HuH-7 (cell line): ENCODE measurements at places on chromosomes 4 and X.

GRCh38 chrX:107775000-107775733, 420 bp downstream of the TSC22D3 start:
- peak; percentile 23 for DNase-seq

DNA sequence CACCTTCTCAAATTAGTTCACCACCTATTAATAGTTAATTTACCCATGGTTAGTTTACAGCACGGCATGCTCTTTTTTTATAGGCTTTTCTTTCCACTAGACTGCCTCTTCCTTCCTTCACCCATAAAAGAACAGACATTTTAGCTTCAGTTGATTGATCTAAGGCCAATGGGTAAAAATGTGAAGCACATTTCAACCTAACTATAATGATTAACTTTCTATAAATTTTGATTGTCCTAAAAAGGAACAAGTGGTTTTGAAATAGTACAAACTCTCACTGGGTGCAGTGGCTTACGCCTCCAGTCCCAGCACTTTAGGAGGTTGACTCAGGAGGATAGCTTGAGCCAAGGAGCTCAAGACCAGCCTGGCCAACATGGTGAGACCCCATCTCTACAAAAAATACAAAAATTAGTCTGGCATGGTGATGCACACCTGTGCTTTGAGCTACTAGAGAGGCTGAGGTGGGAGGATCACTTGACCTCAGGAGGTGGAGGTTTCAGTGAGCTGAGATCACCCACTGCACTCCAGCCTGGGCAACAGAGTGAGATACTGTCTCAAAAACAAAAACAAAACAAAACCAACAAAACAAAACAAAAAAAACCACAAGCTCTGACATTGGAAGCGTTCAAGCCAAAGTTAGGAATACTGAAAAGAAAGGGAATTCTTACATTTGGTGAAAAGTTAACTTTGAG, 89.9 kb upstream of the FAT1 start:
- DNase-seq, result no peak

DNA sequence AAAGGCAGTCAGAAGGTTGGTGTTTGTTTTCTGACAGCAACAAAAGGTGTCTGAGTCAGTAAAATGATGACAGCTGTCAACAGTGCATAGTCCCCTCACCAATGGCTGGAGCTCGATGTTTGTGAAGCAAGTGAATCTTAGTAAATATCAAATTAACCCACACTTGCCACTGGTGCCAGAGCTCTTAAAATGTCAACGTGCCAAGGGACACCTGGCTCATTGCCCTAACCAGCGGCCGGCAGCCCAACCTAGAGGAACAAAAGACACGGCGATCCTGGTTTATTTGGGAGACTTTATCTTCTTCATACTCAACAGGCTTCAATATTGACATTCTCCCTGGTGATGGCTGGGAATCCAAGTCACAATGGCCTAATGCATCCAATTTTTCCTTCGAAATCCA, 143.4 kb downstream of the CPEB2 start:
- no peak for DNase-seq

- DNase-seq, result no peak
Measured at GRCh38 chr4:133943081-133943480, 258.5 kb downstream of the PABPC4L start.

GRCh38 chr4:74675673-74676279, 118.5 kb downstream of the BTC start:
- peak; percentile 15 for DNase-seq

DNA sequence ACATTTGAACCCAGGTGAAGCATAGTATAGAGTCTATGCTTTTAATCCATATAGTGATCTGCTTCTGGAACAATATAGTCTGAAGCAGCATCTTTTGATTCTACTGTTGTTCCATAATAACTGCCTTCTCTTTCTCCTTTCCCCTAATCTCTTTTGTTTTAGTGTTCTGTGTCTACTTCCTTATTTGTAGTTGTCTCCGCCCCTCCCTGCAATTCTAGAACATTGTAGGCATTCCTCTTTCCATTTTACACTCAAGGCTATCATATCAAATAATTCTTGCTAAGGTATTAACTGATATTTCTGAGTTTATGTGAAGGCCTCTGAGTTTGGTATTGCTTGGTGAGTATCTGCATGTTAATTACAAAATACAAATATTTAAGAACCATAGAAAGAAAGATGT, 11.6 kb downstream of the BLTP1 start:
- DNase-seq, result no peak

DNA sequence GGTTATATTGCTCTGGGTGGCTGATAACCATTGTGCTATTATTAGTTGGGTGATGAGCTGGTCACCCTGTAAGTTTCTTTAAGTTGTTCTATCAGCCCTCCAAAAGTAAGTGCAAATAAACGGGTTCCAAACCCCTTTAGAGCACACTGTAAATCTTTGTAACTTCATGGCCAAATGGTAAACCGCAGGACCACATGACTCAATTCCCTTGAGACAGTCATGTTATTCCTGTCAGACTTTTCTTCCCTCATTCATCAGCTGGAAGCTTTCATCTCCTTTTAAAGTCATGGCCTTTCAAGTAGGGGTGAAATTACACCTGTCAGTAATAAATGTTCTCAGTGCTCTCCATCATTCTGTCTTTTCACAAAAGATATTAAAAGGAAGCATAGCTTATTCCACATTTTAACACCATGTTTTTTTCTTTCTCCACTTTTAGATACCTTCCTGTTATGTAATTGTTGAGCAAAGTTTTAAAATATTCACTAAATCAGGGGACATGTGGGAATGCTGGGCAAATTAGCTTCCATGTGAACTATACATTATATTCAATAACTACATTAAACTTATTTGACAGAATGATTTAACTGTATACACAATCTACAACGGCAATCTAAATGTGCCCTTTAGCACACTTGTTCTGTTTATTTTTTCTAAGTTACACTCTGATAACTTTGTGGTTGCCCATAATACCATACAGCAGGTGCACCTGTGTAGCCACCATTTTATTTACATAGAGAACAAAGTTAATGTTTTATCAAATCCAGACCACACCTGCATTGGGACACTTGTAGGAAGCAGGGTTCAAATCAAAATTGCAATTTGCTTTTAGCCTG, 275.5 kb downstream of the CFAP299 start:
- no peak for DNase-seq

GRCh38 chr4:5447755-5448154, 260.6 kb downstream of the EVC2 start:
- no peak for DNase-seq

GRCh38 chr4:112648263-112649054, 11.5 kb downstream of the LARP7 start:
- no peak for DNase-seq

- DNase-seq, result no peak
Measured at GRCh38 chrX:37658343-37659030, 27.1 kb upstream of the XK start.

DNA sequence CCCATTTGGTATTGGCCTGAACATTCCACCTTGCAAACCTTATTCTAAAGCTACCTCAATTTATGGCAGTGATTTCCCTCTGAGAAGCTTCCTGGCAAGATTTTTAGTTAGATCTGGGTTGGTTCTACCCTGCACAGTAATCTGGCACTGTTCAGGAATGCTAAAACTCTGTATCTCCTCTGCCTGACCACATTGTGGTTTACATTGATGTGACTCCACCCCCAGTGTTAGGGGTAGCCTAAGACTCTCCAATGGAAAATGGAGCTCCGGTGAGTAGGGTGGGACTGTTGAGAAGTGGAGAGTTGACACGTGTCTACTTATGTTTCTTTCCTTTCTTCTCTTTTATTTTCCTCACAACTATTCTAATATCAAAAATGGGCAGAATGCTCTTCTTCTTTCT, 45.4 kb downstream of the BMPR1B start:
- DNase-seq, result no peak

- no peak for DNase-seq
Measured at GRCh38 chrX:25039036-25039435, 23.3 kb upstream of the ARX start.

- DNase-seq, result no peak
Measured at GRCh38 chr4:168881781-168882420, 128.2 kb downstream of the CBR4 start.

GRCh38 chrX:133859860-133860259, 125.5 kb downstream of the GPC3 start:
- no peak for DNase-seq

GRCh38 chr4:80006935-80007744, 65.9 kb downstream of the ANTXR2 start:
- peak; percentile 14 for DNase-seq

GRCh38 chr4:180314972-180315371, 1928.2 kb upstream of the TENM3 start:
- no peak for DNase-seq

GRCh38 chrX:10111364-10112148, 45.2 kb upstream of the CLCN4 start:
- DNase-seq, result no peak

DNA sequence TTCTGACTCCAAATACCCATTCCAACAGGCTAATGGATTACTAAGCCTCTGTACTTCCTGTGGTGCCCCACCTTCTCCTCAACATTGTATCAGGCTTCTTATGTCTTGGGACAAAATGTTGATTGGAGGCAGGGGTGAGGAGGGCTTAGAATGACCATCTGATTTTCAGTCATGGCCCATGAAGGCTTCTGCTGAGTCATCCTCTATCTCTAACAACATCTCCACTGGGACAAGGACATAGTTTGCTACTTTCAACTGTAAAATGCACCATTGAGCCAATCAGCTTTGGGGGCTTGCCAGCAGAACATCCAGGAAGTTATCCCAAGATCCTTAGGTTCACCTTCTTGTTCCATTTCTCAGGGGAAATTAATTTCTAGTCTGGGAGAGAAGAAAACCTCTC, 29.5 kb downstream of the MAGEB17 start:
- no peak for DNase-seq

GRCh38 chr4:110231869-110232268, 33.5 kb upstream of the ELOVL6 start:
- no peak for DNase-seq

DNA sequence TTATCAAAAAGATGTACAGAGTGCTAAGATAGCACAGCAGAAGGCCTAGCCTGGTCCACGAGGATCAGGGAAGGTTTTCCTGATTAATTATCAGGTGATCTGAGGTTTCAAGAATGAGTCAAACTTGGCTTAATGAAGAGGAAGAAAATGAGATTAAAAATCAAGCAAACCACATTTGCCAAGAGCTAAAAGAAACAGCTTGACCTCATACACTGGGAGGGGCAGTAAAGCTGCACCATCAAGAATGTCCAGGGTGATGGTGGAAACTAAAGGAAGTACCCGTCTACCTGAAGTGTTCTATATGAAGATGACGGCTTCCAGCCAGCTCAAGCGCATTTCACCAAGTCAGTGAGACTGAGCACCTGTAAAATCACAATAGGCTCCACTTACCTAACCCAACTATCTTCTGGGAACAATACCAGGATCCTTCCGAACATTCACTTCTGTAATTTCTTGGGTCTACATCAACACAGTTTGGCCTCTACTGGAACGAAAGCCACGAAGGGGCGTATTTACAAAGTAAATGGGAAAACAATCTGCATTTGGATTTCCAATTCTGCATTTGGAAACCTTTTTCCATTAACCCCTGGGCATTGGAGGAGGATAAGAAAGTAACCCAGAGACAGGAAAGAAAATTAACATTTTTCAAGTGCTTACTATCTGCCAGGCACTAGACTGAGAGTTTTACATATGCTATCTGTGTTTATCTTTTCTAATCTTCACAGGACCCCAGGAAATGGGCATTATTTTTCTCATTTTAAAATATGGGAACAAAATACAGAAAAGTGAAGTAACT, 114.0 kb upstream of the DCLK2 start:
- no peak for DNase-seq

DNA sequence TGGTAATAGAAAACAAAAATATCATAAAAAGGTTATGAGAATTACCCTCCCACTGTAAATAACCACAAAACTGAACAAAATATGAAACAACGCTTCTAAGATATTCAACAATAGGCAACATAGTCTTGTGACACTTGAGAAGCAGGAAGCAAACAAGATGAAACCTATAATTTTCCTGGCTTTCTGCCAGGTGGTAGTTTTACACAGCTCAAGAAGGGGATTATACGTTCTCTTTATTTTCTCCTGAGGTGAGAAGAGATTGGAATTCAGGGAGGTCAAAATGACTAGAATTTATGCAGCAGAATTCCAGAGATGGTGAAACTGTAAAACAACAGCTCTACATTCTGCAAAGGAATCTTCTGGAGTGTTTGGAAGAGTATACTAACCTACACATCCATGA, 186.0 kb downstream of the HHIP start:
- DNase-seq, result no peak

DNA sequence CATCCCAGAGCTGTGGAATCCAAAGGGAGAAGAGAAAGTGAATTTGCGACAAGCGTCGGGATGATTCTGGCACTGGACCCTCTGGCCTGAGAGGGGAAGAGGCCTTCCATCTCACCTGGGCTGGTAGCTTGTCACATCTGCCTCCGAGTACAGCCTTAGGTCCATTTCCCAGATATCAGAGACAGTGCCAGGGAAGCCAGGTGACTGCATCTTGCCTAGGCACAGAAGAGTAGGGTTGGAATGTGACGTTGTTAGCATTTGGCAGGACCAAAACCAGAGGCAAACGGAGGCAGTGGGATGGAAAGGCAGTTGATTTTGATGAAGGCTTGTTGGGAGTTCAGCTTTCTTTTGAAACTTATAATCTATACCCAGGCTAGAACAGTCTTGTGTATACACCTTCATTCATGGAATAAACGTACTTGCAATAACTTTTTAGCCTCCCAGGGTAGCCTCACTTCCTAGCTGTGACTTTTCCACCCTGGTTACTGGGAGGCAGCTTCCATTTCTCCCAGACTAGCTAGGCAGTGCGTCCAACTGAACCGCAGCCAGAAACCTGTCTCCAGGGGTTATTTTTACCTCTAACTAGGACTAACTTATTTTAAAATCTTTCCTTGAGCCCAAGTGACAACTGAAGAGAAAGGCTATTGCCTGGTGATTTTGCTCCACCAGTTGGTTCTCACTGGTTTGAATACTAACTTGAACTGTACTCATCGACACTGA, 5.9 kb downstream of the SOD3 start:
- no peak for DNase-seq

GRCh38 chr4:41727861-41728572, 20.5 kb downstream of the PHOX2B start:
- DNase-seq, result no peak

DNA sequence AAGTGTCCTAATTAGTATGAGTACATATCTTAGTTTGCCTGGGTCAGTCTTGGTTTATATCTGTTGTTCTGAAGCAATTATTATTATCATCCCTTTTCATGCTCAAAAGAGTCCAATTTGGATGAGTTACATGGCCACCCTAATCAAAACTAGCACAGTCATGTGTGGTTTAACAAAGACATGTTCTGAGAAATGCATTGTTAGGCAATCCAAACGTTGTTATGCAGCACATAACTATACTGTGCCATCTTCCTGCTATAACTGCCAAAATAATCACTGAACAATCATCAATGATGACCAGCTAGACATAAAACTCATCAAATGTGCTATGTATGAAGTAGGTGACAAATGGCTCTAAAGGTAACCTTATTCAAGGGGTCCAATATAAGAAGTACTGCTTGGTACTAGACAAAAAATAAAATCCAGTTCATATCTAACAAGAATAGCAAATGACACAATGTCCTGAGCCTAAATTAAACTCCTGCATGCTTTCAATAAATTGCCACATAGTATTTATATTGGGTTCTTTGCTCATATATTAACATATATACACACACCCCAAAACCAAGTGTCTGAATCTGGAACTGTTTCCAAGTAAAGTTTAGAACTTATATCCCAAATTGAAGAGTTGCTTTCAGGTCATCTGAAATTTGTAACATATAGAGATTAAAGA, 41.9 kb downstream of the CNOT6L start:
- DNase-seq, result no peak
